ENCODE measurements at places on chromosomes 16 and 17.

DNA sequence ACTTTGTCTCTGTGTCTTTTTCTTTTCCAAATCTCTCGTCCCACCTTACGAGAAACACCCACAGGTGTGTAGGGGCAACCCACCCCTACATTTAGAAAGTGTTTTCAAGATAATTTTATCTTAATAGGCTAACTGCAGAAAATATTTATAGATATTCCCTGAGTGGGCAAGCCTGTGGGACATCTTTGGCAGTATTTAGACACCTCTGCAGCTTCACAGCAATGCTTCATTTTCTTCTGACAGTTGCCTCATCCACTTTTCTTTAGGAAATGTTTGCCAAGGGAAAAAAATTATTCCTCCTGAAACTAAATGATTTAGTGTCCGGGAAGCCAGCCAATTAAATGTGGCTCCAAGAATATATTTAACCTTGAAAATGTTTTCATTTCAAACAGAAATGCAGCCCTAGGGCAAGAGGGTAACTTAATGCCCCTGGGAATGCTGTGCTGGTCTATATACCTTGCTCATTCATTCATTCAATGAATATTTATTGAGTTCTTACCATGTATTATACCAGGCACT, 290.4 kb downstream of the ABCC12 start:
- no peak for DNase-seq

DNA sequence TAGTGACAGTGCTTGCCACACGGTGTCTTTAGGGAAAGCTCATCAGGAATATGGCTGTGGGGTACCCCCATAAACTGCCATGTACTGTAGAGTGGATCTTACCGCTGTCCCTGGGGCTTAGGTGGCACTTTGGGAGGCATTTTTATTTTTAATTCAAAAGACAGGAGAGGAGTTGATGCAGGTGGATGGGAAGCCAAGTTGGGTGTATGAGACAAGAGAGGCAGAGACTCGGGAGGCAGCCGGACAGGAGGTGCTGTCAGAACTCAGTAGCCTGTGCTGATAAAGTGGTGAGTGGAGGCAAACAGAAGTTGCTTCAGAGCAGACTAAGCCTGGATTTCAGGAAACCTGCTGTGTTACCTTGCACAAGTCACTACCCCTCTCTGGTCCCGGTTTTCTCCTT, 185.9 kb downstream of the TMEM132E start:
- no peak for DNase-seq

- DNase-seq = no peak
Observed at GRCh38 chr17:45650561-45650960, 133.6 kb upstream of the CRHR1 start.

- no peak for DNase-seq
Observed at GRCh38 chr17:17776889-17777288, 59.9 kb downstream of the SREBF1 start.

DNA sequence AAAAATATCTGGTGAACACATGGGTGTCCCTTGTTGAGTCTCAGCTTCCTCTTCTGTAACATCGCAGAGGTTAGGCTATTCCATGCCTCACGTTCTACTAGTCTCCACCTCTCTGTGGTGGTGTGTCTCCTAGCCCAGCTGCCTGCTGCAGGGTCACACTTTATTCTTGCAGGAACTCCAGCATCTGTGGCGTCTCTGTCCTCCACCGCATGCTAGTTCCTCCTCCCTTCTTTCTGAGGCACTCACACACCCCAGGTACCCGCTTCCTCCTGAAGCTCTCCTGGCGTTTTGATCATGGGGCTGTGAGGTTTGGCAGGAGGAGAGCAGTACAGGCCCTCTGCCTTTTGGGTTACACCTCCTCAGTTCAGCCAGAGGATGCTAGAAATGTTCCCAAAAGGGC, 9.9 kb upstream of the TEX2 start:
- no peak for DNase-seq

- DNase-seq = no peak
Observed at GRCh38 chr17:11943759-11944347, 53.4 kb downstream of the ZNF18 start.

DNA sequence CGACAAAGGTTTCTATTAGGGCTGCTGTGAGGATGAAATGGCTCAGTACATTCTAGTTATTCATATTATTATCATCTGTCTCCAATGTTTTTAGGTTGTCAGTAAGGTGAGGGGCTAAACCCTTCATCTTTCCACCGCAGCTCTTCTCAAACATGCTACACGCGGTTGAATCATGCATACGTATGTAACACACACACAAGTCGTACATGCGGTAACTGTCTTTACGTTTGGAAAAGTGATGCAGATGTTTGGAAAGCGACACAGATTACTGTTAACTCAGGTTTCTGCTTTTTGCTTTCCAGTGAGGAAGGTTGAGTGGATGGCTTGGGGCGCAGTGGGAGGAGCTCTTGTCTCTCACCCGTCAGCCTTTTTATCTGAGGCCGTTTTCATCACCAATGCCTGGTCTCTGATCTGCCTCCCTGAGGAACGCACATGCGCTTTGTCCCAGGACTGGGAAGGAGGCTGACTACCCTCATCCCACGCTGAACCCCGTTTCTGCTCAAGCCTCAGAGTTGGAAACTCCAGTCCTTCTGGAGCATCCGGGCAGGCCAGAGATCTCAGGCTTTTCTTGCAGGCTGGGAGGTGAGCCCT, 3.2 kb upstream of the FOXL1 start:
- DNase-seq = no peak

DNA sequence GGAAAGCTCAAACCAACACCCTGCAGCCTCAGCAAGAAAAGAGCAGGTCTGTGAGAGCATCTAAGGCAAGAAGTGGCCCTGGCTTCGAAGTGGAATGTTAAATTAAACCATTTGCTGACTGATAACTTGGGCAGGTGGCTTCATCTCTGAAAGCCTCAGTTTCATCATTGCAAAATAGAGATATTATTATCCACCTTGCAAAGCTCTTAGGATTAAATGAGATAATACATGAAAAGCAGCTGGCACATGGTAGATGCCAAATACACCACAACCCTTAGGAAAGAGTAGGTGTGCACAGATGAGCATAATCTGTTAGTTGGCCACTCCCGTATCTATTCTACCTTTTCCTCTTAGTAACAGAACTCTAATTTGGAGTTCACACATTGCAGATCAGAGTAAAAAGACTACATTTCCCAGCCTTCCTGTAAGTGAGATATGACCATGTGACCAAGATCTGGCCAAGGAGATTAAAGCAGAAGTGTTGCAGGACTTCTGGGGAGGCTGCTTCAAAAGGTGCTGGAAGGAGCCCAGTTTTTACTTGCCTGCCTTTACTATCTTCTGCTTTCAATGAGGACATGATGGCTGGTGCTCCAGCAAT, 288.7 kb downstream of the SOX9 start:
- no peak for DNase-seq

- DNase-seq = peak; percentile 85
Observed at GRCh38 chr16:88264641-88265285, 118.0 kb upstream of the ZNF469 start.

- peak; percentile 66 for DNase-seq
Observed at GRCh38 chr17:4900231-4901107, 1.1 kb downstream of the C17orf107 start.

DNA sequence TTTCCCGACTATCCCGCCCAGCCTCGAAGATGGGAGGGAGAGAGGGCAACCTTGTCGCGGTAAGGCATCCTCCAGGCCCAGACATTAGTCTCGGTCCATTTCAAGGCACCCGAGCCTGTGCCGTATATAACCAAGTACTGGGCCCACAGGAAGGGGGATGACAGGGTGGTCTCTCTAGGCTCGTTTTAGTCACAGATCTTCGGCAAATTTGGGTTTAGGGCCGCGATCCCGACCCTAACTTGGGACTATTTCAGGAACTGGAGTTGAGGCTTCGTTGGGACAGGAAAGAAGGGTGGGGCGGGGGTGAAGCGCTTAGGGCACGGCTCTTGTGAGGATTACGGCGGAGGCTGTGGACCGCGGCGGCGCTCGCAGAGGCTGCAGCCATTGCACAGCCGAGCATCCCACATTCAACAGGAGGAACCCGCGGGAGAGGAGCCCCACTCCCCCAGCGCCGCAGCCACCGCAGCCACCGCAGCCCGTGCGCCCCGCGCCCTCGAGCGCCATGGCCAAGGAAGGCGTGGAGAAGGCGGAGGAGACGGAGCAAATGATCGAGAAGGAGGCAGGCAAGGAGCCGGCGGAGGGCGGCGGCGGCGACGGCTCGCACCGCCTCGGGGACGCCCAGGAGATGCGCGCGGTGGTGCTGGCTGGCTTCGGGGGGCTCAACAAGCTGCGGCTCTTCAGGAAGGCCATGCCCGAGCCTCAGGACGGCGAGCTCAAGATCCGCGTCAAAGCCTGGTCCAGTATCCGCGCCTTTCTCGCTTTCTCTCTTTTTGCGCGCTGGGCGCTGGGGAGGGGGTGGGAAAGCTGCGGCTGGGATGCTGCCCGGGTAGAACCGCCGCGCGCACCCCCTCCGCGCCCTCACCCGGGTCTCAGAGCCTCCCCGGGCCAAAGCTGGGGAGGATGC, at the start of gene VAT1L:
Gene VAT1L, plus strand, starts transcription at position 384 of the 904 bp plus-strand sequence. Its CDS starts 119 bp downstream, at position 503.
- peak; percentile 16 for DNase-seq

DNA sequence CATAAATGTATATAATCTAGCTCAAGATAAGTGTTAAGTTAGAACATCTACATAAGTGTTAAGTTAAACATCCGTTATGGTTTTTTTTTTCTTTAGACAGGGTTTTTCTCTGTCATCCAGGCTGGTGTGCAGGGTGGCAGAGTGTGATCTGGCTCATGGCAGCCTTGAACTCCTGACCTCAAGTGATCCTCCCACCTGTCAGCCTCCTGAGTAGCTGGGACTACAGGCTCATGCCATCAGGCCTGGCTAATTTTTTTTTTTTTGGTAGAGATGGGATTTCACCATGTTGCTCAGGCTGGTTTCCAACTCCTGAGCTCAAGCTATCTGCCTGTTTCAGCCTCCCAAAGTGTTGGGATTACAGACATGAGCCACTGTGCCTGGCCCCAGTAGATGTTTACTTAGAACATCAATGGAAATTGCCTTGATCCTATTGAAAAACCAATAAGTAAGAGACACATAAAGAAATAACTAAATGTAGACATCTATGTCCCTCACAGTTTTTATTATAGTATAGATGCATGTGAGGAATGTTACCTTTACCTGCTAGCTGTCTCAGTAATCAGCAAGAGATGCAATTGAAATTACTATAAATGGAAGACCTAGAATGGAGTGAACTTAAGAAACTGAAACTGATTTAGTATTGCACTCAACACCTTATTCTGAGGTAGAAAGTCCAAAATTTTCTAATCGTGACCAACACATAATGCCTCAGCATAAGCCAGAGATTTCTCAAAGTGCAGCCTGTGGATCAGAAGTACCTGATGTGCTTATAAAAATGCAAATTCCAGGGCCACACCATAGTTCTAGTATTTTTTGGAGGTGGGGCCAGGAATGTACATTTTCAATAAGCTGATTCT, 5.5 kb upstream of the FAM20A start:
- no peak for DNase-seq

DNA sequence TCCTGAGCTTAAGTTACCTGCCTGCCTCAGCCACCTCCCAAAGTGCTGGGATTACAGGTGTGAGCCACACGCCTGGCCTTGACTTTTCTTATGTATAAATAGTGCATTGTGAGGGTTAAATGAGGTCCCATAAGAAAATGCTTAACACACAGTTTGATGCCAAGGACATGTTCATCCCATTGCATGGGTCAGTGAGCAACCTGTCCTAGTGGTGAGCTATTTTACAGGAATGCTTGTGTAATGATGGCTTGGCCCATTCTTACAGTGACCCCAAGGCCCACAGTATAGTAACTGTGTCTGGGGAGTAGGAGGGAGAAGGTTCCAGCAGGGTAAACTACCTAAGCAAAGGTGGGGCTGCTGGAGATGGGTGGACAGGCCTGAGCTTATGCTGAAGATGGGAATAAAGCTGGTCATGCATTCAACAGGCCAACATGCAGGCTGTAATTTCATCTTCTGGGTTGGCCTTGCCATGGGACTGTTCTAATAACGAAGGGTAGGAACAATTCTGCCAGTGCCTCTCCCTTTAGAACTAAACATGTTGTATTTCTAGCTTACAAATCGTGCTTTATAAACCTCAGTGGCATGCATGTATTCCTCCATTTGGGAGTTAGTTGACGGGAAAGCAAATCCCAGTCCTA, 6.2 kb downstream of the ACSF2 start:
- no peak for DNase-seq

GRCh38 chr17:17495536-17496188, 533 bp downstream of the RASD1 start:
- peak; percentile 43 for DNase-seq

DNA sequence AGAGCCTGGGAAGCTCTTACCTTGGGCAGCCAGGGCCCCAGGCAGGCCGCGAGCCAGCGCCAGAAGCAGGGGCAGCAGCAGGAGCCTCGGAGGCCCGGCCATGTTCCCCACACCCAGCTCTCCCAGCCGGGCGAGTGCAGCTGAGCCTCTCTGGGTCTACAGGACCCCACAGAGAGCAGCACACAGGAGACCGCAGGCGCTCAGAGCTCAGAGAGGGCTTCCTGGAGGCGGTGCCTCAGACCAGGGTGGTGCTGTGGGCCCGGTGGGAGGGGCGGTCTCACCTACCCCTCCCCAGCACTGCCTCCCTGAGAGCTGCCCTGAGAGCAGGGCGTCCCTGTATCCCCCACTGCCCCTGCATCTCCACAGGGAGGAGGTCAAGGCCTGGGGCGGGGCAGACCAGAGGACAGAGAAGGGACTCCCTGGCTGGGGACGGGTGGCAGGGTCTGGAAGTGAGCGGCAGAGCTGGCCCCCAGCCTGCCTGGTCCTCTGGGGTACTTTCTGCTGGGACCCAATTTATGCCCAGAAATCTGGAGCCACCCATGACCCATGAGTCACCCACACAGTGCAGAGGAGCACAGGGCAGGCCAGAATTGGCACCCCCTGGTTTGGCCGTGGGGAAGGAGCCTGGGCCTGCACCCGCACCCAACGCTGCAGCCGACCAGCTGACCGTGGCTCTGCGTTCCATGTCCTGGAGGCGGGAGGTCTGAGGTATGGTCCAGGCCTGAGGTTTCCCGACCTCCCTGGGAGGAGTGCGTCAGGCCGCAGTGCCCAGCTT, at the start of gene CD7:
Gene CD7, minus strand, starts transcription at position 215 of the 775 bp plus-strand sequence. Its CDS starts 113 bp downstream, at position 102.
- DNase-seq = no peak

- DNase-seq = no peak
Observed at GRCh38 chr16:83681381-83681956, 126.3 kb upstream of the HSBP1 start.

- DNase-seq = no peak
Observed at GRCh38 chr17:28466001-28466400, 7.4 kb upstream of the SLC13A2 start.

GRCh38 chr17:64683796-64684195, 21.7 kb upstream of the SMURF2 start:
- no peak for DNase-seq

Measured in pancreas (tissue), 10 donors.